ENCODE measurements at places on chromosomes 2 and 18.

DNA sequence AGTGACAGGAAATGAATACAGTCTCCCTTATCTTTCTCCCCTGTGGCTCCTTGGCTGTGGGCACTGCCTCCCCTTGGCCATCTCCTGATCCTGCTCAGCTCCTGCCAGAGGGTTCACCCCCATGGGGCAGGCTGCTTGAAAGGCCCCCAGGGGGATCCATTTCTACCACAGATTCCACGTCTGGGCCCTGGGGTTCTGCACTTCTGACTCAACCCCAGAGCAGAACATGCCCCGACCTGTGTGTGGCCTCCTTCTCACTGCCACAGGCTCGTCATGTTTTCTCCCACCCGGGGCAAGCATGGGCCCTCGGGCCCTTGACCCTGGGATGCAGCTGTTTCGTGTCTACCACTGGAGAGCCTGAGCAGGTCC, 122.2 kb downstream of the ACKR3 start:
- no peak for DNase-seq

DNA sequence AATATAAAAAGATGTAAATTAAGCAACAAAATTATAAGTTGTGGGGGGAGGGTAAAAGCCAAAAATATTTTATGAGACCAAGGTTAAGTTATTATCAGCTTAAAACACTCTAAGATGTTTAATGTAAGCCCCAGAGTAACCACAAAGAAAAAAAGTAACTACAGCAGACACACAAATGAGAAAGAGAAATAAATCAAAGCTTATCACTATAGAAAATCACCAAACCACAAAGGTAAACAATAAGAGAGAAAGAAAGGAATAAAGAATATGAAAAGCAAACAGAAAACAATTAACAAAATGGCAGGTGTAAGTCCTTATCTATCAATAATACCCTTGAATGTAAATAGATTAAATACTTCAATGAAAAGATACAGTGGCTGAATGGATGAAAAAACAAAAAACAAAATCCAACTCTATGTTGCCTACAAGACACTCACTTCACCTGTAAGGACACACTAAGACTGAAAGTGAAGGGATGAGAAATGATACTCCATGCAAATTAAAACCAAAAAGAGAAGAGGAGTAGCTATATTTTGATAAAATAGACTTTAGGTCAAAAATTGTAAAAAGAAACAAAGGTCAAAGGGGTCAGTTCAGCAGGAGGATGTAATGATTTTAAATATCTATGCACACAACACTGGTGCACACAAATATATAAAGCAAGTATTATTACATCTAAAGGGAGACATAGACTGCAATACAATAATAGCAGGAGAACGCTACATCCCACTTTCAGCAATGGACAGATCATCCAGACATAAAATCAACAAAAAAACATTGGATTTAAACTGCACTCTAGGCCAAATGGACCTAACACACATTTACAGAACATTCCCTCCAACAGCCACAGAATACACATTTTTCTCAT, 80.7 kb downstream of the PTPN2 start:
- DNase-seq = no peak

DNA sequence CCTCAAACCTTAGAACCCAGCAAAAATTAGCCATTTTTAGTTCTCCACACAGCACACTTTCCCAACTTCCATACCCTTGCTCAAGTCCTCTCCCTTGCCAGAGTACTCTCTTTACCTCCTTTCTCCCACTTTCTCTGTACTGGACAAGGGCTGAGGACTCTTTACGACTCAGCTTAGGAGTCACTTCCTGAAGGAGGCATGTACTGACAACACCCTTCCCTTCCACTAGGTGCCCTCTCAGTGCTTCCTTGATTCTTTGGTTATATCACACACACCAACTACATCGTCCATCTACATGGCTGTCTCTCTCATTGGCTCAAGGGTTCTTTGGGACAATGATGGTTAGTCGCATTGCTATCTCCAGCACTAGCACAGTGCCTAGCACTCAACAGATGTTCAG, 5.2 kb upstream of the C18orf63 start:
- DNase-seq = no peak

- no peak for DNase-seq
These were observed 17.9 kb downstream of the STK17B start for GRCh38 chr2:196153480-196153879.

DNA sequence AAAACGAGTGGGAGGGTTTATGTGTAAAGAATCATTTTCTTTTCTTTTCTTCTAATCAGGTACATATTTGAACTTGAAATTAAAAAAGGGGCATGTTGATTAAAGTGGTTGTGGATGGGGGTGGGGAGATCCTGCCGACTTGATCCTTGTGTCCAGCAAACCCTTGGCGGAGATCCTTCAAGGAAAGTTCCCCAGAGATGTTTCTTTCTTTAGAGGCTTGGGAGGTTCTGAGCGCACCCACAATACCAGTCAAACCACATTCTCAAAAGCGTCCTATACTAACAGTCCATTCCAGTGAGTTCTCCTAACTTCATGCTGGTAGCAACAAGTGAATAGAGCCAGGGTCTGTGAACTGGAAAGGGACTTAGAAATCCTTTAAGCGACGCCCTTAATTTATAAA, 49.2 kb downstream of the MYCN start:
- DNase-seq = no peak

GRCh38 chr2:8430628-8431027, 251.2 kb upstream of the ID2 start:
- no peak for DNase-seq

GRCh38 chr2:121052023-121052422, 233.0 kb downstream of the TFCP2L1 start:
- DNase-seq = no peak

Data from stimulated activated CD8-positive, alpha-beta memory T cell treated with anti-CD3 and anti-CD28 coated beads, Interleukin-4, amount 100 ng/mL, for 24 hours (primary cell).